NB4 (cell line): ENCODE measurements at places on chromosomes 7 and 10.

GRCh38 chr7:98555403-98555802 lies 61.7 kb upstream of the NPTX2 start:
- no peak for DNase-seq

- DNase-seq, result no peak
Measured at GRCh38 chr10:25972631-25973030, 38.6 kb downstream of the MYO3A start.

DNA sequence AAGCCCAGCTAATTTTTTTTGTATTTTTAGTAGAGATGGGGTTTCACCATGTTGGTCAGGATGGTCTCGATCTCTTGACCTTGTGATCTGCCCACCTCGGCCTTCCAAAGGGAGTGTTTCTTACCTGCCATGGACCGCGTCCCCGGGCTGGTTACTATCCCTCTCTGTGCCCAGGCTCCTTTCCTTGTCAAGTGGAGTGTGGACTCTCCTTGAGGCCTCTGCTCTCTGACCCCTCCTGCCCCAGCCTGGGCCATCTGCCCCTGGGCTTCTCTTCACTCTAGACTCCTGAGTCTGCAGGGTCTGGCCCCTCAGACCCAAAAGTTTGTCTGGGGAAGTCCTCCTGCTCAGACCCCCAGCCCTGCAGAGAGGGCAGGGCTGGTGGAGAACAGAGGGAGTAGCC lies 20.7 kb downstream of the NEURL1 start:
- DNase-seq, result no peak

DNA sequence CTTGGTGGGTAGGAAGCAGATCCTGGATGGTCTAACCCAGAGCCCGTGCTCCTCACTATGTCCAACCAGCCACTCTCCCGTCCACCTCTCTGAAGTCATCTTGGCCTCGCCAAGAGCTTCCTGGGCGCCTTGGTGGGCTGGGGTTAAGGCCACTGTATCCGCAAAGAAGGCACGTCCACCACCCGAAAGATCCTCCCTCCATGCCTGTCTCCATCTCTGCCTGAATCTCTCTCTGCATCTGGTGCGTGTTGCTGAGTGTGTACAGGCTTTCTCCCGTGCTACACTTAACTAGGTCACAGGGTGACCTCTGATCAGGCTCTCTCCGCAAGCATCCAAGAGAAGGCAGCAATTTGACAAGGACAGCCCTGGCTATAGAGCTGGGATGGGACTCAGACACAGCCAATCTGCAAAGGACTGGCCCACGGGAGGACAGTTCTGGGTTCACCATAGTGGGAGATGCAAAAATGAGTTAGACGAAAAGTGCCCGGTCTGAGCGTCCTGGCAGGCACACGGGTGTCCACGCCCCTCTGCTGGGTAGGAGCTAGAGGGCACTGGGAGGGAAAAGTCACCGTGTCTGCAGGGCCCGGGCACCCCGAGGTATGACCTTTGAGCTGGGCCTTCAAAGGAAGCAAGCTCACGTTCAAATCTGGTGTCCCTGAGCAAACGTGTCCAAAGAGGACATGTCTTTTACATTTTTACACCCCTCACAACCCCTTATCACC lies 9.4 kb upstream of the RFC2 start:
- DNase-seq, result no peak

DNA sequence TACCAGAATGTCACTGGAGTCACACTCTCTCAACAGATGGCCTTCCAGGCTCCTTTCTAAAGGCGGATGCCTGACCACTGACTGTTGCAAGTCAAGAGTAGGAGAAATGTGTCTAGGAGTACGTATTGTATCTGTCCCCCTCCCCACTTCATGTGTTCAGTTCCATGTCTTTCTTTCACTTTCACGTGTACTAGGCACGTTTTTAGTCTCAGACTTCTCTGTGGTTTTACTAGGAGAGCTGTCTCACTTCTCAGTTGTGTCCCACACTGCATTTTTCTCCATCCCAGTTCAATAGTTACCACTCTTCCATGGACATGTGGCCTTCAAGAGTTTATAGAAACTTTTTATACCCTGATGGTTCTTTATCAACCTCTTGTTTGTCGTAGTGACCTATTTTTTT lies 893.0 kb downstream of the NRG3 start:
- DNase-seq, result no peak
